CD4-positive, alpha-beta T cell treated with Interleukin-4 for 1 hour (primary cell): ENCODE measurements at places on chromosomes 13 and 19.

- DNase-seq, result no peak
Measured at GRCh38 chr19:32201636-32202051, 143.8 kb upstream of the ZNF507 start.

GRCh38 chr19:49906879-49907564 is 10.3 kb upstream of the IL4I1 start:
- no peak for DNase-seq

DNA sequence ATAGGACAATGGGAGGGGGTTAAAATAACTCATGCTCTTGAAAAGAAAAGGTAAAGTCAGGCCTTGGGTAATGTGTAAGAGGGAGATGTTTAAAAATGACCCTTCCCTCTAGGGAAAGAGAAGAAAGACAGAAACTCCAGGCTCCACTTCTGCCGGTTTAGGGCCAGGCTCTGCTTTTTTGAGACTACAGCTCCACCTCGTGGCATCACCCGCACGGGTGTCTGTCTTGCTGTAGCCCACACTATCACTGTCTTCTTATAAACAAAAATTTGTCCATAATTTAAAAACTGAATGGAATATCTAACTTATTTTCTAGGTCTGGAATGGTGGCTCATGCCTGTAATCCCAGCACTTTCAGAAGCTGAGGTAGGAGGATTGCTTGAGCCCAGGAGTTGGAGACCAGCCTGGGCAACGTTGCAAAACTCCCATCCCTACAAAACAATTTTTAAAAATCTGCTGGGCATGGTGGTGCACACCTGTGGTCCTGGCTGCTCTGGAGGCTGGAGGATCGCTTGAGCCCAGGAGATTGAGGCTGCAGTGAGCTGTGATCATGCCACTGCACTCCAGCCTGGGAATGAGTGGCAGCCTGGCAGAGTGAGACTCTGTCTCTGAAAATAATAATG is 65.1 kb upstream of the GTF3A start:
- DNase-seq, result peak; percentile 66

GRCh38 chr13:37446503-37446902 is 152.1 kb downstream of the POSTN start:
- DNase-seq, result no peak

DNA sequence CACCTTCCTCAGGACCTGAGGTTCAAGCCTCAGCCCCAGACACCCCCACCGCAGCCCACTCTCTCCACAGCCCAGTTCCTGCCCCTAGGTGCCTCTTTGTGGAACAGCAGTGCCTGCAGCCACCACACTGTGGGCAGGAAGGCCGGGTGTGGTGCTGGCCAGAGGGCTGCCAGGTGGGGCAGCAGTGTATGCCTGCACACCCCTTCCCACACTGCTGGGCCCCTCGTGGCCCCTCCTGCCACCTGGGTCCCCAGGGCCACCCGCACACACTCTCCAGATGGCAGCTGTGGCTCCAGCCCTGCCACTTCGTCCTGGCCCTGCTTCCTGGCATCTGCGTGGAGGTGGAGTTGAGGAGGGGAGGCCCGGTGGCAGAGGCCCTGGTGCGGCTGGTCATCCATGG is 35.1 kb downstream of the HPN start:
- DNase-seq, result no peak

GRCh38 chr13:95382411-95382810 is 81.2 kb upstream of the ABCC4 start:
- no peak for DNase-seq

GRCh38 chr13:113646376-113646775 is 11.6 kb downstream of the ATP4B start:
- no peak for DNase-seq

DNA sequence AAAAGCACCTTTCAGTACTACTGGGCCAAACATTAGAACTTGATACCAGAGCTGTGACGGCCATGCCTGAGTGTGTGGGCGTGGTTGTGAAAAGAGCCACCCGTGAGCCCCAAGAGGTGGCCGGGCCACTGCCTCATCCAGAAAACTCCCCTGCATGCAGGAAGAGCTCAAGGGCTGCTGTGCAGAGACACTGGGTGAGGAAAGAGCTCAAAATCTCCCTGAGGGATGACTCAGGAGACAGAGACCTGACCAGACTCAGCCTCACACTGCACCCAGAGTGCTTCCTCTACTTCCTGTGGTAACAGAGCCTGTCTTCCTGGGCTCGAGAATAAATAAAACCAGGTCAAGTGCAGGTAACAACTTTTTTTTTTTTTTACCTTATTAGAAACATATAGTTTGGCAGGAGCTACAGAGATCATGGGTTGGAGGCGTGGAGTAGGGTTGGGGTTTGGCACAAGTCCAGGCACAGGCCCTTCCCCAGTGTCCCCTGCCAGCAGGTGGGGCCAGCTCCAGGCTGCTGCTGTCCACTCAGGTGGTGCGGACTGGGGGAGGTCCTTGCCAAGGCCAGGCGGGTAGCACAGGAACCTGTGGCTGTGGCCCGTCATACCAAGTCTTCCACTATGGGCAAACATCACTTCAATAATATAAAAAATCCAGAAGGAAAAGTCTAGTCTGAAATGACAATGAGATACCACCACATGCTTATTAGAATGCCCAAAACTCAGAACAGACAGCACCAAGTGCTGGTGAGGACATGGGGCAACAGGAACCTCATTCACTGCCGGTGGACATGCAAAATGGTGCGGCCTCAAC is 25.5 kb downstream of the ELL start:
- DNase-seq, result peak; percentile 89

- no peak for DNase-seq
Measured at GRCh38 chr13:64510747-64511146, 2719.4 kb downstream of the PCDH9 start.

GRCh38 chr19:47758443-47758804 is 13.1 kb downstream of the NOP53 start:
- DNase-seq, result no peak

DNA sequence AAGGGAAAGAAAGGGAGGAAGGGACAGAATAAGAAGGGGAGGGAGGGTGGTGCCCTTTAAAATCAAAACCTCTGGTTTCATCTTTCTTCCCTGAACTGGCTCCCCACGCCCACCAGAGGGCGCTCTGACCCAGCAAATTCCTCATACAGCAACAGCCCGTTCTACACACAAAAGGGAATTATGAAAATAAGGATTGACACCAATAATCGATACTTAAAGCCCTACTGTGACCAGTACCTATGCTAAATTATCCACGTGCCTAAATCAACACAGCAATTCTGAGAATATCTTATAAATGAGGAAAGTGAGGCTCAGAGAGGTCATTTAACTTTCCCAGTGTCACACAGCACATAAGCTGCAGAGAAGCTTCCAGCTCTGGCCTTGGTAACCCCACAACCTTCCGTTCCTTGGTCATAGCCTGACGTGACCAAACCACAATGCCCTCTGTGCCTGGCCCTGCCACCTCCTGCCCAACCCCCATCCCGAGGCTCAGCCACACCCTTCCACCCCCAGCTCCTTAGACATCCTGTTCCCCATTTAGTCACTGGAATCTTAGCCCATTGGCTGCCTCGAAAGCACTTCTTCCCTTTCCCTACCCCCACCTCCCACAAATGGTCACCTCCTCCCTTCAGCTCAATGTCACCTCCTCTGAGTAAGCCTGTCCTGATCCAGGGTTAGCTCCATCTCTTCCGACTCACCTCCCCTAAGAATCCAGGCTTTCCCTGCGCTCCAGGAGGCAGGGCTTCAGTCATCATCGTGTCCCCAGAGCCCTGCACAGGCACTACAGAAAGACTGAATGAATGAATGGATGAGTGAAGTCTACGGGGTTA is 34.2 kb upstream of the PNMA8B start:
- peak; percentile 76 for DNase-seq

- no peak for DNase-seq
Measured at GRCh38 chr13:24050796-24051715, 109.5 kb upstream of the SPATA13 start.

DNA sequence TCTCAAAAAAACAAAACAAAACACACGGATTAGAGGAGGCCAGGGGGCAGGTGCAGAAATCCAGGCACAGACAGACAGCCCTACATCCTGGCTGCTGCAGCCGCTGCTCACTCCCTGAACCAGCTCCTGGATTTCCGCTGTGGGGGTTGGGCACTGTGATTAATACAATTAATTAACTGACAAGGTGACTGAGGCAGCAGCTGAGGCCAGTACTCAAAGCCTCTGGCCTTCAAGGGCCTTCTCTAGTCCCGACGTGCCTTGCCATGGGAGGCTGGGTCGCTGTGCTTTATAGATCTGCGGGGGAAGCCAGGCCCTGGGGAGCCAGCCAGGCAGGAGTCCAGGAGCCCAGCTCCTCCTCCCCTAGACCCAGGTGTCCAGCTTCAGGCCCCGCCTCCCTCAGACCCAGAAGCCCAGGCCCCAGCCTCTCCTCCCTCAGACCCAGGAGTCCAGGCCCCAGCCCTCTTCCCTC is 4.6 kb downstream of the NECTIN2 start:
- no peak for DNase-seq

DNA sequence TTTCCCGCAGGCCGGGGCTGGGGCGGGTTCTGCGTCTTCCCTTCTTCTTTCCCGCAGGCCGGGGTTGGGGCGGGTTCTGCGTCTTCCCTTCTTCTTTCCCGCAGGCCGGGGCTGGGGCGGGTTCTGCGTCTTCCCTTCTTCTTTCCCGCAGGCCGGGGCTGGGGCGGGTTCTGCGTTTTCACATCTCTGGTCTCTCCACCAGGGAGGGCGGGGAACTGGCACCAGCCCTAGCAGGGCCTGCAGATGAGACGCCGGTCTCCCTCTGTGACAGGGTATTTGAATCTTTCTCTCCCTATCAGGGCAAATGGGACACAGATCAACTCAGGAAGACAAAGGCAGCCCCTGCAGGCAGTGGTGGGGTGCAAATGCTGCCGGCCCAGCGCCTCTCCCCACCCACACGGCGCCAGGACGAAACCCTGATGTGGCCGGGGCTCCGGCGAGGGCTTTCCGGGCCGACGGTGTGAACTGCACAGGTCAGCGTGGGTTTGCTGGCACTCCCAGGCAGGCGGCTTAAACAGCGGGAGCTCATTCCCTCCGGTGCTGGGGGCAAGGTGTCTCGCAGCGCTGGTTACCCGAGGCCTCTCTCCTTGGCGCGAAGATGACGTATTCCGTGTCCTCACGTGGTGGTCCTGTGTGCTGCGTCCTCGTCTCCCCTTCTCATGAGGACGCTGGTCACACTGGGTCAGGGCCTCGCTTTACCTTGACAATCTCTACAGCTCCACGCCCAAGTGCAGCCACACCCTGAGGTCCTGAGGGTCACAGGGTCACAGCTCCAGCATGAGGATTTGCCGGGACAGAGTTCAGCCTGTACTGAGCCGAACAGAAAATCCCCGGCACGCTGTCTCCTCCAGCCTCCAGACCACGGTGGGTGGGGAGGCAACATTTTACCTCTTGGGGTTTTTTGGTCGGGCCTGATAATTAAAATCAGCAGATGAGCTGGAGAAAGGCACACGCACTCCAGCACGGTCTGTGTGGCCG is 717 bp upstream of the C13orf46 start:
- no peak for DNase-seq

GRCh38 chr19:42116308-42117075 is 15.8 kb downstream of the POU2F2 start:
- DNase-seq, result no peak

DNA sequence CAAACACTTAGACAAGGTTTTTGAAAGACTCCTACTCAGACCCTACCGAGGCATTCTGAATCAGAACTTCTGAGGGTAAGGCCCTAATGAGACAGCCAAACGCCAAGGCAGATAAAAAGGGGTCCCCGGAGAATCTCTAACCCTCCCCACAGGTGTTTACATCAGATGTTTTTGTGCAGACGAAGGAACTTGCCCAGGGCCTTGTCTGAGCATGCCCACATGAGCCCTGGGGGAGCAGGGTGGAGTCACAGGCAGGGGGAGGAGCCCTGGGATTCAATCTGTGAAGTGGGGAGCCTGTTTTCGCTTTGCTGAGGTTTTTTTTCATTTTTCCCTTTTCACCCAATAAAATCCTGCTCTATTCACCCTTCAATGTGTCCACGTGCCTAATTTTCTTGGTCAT is 61.6 kb upstream of the MED4 start:
- DNase-seq, result peak; percentile 84

- no peak for DNase-seq
Measured at GRCh38 chr19:48454150-48454730, 1.1 kb upstream of the KCNJ14 start.

GRCh38 chr13:27425918-27426630 is 1.7 kb downstream of the GTF3A start:
- DNase-seq, result peak; percentile 82

DNA sequence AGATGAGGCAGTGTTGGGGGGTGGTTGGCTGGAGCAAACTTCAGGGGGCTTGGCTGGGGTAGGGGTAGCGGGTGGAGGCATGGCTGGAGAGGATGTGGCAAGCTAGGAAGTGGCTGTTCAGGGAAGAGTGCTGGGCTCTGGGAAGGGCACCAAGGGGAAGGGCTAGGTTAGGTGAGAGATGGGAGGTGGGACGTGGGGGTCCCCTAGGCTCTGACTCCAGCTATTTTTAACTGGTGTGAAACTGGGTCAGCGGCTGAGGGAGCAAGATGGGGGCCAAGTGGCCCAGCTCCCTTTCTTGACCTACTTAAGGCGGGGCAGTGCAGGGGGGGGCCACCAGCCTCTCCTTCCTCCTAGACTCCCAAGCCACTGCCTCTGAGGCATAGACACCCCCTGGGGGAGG is 7.3 kb downstream of the KCNC3 start:
- DNase-seq, result no peak

DNA sequence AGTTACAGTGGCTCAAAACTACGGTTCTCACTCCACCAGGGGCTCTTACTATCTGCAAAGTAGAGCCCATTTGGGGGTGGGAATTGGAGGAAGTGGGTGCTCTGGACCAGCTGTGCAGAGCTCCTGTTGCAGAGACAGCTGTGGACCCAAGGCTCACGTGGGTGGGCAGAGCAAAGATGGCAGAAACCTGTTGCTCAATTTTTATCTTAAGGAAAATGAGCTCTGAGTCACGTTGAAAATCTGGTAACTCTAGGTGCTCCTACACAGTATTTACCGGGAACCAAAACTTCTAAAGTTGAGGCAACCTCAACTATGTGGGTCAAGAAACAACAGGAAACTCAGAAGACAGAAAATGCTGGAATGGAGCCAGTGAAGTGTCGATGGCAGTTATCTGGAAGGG is 30.2 kb upstream of the SLC15A1 start:
- no peak for DNase-seq

DNA sequence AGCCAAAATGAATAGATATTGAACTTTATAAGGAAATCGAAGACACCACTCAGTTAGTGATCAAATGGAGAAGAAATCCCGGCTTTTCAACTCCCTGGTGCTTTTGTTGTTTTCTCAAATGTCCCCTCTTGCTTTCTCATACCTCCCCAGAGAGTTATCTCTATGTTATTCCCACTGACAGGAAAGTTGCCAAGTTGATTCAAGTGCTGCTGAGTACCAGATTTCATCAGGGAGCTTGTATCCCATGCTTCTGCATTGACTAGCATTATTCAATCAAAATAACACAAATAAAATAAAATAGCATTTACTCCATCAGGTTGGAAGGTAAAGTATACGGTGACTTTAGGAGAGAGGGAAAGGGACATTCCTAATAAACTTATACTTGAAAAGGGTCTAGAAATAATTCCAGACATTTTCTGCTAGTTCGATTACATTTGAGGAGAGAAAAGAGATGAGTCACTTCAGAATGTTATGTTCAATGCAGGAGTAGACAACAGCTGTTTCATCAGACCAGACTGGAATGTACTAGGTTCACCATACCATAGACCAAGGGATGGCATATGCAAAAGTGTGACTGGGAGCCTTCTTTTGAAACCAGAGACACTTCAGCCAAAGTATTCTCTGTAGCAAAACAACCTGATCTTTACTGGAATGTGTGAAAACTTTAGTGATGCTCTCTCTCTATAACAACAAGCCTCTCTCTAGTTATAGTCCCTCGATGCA is 397.8 kb downstream of the FGF14 start:
- no peak for DNase-seq

- no peak for DNase-seq
Measured at GRCh38 chr13:84730376-84730775, 848.1 kb upstream of the SLITRK1 start.

GRCh38 chr19:8334458-8335342 is 8.4 kb downstream of the KANK3 start:
- DNase-seq, result peak; percentile 28
